A673 (cell line): ENCODE measurements at places on chromosomes 7 and 10. TPM values are rescaled to one million over a fixed set of nuclear protein-coding genes. Genes with fewer than 3 reads are reported as not detected.
A peak's percentile ranks its signal among the peaks of the same experiment; 100 is the strongest.

Gene TMEM184A
- total RNA-seq: not detected in 2 replicates

Gene COA1
- 105 and 115 TPM in 2 replicates for total RNA-seq

Gene HACD1
- total RNA-seq: 13.6 and 14.1 TPM in 2 replicates

Gene MBL2
- not detected in 2 replicates for total RNA-seq

Gene SVOPL
- not detected in 2 replicates for total RNA-seq

Gene TBXAS1
- 1.5 and 2.5 TPM in 2 replicates for total RNA-seq

Gene NEBL
- total RNA-seq: 7.5 and 11.5 TPM in 2 replicates

Gene DPP6
- not detected in 2 replicates for total RNA-seq

Gene OR6B1
- total RNA-seq: not detected in 2 replicates

Gene SLC13A1
- not detected in 2 replicates for total RNA-seq

Gene SORBS1
- 0.52 and 0.56 TPM in 2 replicates for total RNA-seq

Gene ASZ1
- not detected in 2 replicates for total RNA-seq

- no peaks in the 10 kb centered on the region for H3K36me3 ChIP-seq
- H3K4me3 ChIP-seq: no peak overlapping the region
- no peaks in the 10 kb centered on the region for H3K4me1 ChIP-seq
Measured at GRCh38 chr10:13106387-13107045, 6.6 kb downstream of the OPTN start.

DNA sequence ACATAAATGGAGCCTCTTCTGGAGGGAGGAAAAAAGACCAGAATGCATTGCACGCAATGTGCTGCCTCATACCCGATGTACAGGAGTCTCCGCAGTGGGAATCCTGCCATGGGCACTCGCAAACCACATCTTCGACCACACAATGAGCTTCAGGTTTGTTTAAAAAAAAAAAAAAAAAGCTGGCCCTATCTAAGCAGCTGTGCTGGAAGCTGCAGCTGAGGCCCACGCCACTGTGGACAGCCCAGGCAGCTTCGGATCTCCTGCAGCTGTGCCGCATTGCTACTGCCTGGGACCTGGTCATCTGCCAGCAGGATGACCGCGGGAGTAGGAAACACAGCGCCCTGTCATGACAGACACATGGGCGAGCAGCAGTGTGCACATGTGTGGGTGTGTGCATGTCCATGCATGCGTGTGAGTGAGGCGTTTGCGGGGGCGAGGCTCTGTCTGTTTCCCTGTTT is 26.0 kb downstream of the EN2 start:
- no peak for DNase-seq
- no peaks in the 10 kb centered on the region for H3K4me1 ChIP-seq
- H3K36me3 ChIP-seq: no peaks in the 10 kb centered on the region
- no peak overlapping the region for H3K27ac ChIP-seq
- no peak overlapping the region for H3K4me3 ChIP-seq

- H3K36me3 ChIP-seq: no peaks in the 10 kb centered on the region
- no peaks in the 10 kb centered on the region for H3K4me1 ChIP-seq
- no peaks in the 10 kb centered on the region for H3K27me3 ChIP-seq
- DNase-seq: no peak
- H3K4me3 ChIP-seq: no peak overlapping the region
- no peak overlapping the region for H3K27ac ChIP-seq
Measured at GRCh38 chr10:61115897-61116296, 171.9 kb upstream of the RHOBTB1 start.

GRCh38 chr10:88764110-88764509 is 4.3 kb downstream of the LIPN start:
- no peak overlapping the region for H3K27ac ChIP-seq
- no peaks in the 10 kb centered on the region for H3K4me1 ChIP-seq
- no peaks in the 10 kb centered on the region for H3K27me3 ChIP-seq
- H3K4me3 ChIP-seq: no peak overlapping the region
- DNase-seq: no peak

GRCh38 chr10:75662715-75663114 is 231.3 kb downstream of the LRMDA start:
- no peaks in the 10 kb centered on the region for H3K4me1 ChIP-seq
- no peak overlapping the region for H3K4me3 ChIP-seq
- no peaks in the 10 kb centered on the region for H3K36me3 ChIP-seq

GRCh38 chr10:130721971-130722370 is 585.8 kb downstream of the GLRX3 start:
- no peaks in the 10 kb centered on the region for H3K36me3 ChIP-seq
- no peaks in the 10 kb centered on the region for H3K27me3 ChIP-seq
- no peak for DNase-seq
- H3K4me3 ChIP-seq: no peak overlapping the region
- H3K27ac ChIP-seq: no peak overlapping the region

DNA sequence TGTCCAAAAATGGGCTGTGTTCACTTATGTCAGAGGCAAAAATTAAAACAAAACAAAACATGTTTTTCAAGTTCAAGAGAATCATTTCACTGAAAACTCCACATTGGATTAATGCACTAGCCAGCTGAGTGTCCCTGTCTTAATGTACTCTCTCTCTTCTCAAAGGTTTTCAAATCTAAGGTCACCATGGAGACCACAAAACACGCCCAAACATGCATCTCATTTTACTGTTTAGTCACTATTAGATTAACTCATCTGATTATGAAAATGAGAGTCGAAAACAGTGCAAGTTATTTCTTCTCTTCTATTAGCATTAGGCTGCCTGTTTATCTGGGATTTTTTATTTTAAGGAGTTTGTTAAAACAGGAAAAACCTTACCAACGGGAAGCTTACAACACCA is 70.8 kb upstream of the ASAH2 start:
- H3K36me3 ChIP-seq: no peaks in the 10 kb centered on the region
- peaks cover 47% of the 10 kb centered on the region for H3K4me1 ChIP-seq
- DNase-seq: peak; percentile 59
- H3K27ac ChIP-seq: no peak overlapping the region
- H3K27me3 ChIP-seq: no peaks in the 10 kb centered on the region

DNA sequence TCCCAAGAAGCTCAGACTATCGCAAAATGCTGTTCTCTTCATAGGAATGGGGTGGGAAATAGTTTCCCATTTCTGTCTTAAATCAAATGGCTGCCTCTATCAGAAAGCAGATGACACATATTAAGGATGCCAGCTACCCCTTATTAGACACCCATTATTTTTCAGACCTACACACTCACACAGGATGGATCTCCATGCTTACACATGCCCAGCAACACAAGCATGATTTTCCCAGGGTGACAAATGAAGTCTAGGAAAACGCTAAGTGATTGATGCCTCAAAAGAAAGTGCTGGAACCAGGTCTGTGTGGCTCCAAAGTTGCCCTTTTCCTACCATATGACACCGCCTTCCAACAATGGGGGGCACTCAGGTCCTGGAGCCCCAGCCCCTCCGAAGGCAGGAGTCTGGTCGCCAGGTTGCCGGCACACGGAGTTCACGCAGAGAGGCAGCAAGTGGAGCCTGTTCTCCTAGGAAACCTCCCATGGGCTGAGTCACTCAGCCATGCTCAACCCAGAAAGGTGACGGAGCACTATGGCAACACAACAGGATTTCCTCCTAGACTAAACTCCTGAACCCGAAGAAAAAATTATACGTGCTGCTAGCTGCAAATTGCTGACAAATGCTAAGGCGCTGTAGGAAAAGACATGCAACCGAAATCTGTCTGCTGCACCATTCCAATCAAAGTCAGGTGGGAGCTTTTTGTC is 19.8 kb downstream of the VOPP1 start:
- H3K4me1 ChIP-seq: peaks cover 37% of the 10 kb centered on the region
- no peaks in the 10 kb centered on the region for H3K36me3 ChIP-seq
- peak; percentile 50 for DNase-seq
- H3K27ac ChIP-seq: peak overlapping the region; percentile 14
- H3K4me3 ChIP-seq: no peak overlapping the region

GRCh38 chr7:6590645-6591110 is 857 bp downstream of the INTS15 start:
- peaks cover 62% of the 10 kb centered on the region for H3K36me3 ChIP-seq
- H3K27me3 ChIP-seq: no peaks in the 10 kb centered on the region
- peak overlapping the region; percentile 86 for H3K4me3 ChIP-seq

GRCh38 chr7:64876792-64877713 is 26.0 kb upstream of the ZNF273 start:
- no peaks in the 10 kb centered on the region for H3K36me3 ChIP-seq
- no peaks in the 10 kb centered on the region for H3K27me3 ChIP-seq
- no peak overlapping the region for H3K27ac ChIP-seq
- peak; percentile 43 for DNase-seq

DNA sequence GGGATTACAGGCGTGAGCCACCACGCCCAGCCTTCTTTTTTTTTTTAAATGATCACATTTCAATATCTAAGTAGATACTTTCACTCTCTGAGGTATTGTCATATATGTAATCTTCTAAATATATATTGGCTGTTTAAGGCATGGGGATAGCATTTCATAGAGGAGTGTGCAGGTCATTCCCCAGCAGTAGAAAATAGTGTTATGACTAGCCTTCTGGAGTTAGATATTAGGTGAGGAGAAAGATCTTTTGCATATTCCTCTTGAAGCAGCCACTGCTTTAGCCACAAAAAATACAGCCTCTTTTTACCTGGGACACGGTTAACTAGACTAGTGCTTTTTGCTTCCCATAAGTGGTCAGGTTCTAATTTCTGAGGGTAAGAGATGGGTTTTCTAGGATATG is 28.9 kb downstream of the ADD3 start:
- no peak overlapping the region for H3K27ac ChIP-seq
- no peaks in the 10 kb centered on the region for H3K27me3 ChIP-seq
- H3K4me3 ChIP-seq: no peak overlapping the region
- H3K36me3 ChIP-seq: no peaks in the 10 kb centered on the region
- no peak for DNase-seq

DNA sequence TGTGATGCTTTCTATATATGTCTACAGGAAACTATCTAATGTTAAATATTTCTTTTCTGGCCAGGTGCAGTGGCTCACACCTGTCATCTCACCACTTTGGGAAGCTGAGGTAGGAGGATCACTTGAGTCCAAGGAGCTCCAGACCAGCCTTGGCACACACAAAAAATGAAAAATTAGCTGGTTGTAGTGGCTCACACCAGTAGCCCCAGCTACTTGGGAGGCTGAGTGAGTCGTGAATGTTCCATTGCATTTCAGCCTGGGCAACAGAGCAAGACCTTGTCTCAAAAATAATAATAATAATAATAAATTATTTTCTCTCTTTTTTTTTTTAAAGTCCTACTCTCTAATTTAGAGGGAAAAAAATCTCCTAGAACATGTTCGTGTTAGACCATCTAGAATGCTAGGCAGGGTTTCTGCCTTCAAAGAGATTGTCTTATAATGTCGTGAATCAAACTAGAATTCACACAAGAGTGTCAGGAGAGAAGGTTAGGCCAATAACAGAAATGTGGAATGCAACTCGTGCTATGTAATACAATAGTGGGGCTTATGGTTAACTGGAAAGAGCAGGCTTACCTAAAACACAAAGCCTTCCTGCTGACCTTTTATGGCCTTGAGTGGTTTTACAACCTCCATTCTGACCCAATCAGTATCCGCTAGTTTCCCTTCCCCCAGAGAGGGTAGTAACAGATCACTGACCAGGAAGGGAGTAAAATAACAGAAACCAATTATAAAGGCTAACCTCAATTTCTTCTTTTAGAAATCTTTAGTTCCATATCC is 46.3 kb downstream of the MYOF start:
- H3K27ac ChIP-seq: peak overlapping the region; percentile 95
- H3K36me3 ChIP-seq: no peaks in the 10 kb centered on the region
- no peak overlapping the region for H3K4me3 ChIP-seq
- DNase-seq: no peak
- H3K4me1 ChIP-seq: peaks cover 41% of the 10 kb centered on the region

DNA sequence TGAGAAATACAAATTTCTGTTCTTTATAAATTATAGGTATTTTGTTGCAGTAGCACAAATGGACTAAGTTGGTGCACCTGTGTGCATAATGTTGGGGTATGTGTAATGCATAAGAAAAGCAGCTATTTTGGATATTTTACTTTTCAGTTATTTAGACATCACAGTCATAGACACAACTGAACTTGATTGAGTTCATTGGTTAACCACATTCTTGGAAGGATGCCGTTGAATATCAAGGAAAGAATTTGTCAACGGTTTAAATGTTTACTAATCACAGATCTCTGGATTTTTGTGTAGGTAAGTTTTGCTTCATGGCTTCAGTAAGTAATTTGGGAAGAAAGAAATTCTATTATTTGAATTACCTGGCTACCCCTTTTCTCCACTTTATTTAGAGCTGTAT is 4.1 kb downstream of the OTUD1 start:
- peak overlapping the region; percentile 75 for H3K4me3 ChIP-seq
- peaks cover 36% of the 10 kb centered on the region for H3K36me3 ChIP-seq
- H3K27me3 ChIP-seq: no peaks in the 10 kb centered on the region
- no peak for DNase-seq
- peaks cover 17% of the 10 kb centered on the region for H3K4me1 ChIP-seq

DNA sequence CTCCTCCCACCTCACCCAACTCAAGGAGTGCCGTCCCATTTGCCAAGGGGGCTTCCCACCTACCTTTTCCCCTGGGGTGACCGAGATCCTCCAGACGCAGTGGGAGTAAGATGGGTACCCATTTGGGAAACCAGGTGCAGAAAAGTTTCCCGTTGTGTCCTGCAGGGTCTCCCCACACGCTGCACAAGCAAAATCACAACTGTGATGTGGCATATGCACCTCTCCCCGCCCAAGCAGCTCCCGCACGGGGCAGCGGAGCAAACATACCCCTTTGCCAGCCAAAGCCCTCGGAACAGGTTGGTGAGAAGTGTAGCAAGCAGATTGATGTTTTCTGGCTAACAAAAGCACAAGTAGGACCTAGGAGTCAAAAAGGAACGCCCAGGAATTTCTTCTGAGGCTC is 51.5 kb upstream of the OPALIN start:
- H3K36me3 ChIP-seq: no peaks in the 10 kb centered on the region
- H3K4me3 ChIP-seq: no peak overlapping the region
- H3K27me3 ChIP-seq: peaks cover 51% of the 10 kb centered on the region
- H3K27ac ChIP-seq: no peak overlapping the region

DNA sequence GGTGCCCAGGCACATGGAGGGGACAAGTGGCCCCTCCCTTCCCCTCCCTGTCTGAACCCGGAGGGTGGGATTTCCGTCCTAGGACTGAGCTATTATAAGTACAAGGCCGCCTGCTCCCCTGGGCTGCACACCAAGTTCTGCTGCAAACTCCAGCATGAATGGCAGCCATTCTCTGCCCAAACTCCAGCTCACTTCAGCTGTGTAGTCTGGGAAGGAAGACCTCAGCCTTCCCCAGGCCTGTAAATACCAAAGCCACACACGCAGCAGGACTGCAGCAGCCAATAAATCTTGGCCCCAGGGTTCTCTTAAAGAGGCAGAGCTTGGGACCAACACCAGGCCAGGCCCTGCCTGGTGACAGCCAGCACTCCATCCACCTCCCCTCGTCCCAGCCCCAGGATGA is 291.3 kb upstream of the ZMIZ1 start:
- no peaks in the 10 kb centered on the region for H3K36me3 ChIP-seq
- no peaks in the 10 kb centered on the region for H3K4me1 ChIP-seq
- H3K27ac ChIP-seq: no peak overlapping the region
- H3K4me3 ChIP-seq: no peak overlapping the region
